ENCODE measurements at places on chromosomes 7 and 10. TPM values are rescaled to one million over a fixed set of nuclear protein-coding genes. Genes with fewer than 3 reads are reported as not detected.

The MRLN gene
- total RNA-seq, result not detected

The LARP4B gene
- 29.3 TPM for total RNA-seq

The OR2A1 gene
- total RNA-seq, result 0.07 TPM

The SPDYE6 gene
- not detected for total RNA-seq

The CAV1 gene
- total RNA-seq, result 405 TPM

The PPP1R3A gene
- total RNA-seq, result not detected

The NUDCD3 gene
- total RNA-seq, result 113 TPM

The ZNF727 gene
- 0.10 TPM for total RNA-seq

The SP4 gene
- 4.8 TPM for total RNA-seq

The STEAP4 gene
- total RNA-seq, result 5.9 TPM

The VWDE gene
- total RNA-seq, result not detected

The AKR1C8 gene
- not detected for total RNA-seq

The CHAT gene
- not detected for total RNA-seq

The SAP25 gene
- 0.13 TPM for total RNA-seq

The MXI1 gene
- total RNA-seq, result 47.1 TPM

The CASP7 gene
- total RNA-seq, result 19.8 TPM

The RTKN2 gene
- 3.3 TPM for total RNA-seq

The MKX gene
- total RNA-seq, result not detected

The PKD1L1 gene
- total RNA-seq, result 0.07 TPM
